Activated CD8-positive, alpha-beta T cell treated with anti-CD3 and anti-CD28 coated beads for 36 hours (primary cell): ENCODE measurements at places on chromosomes 2 and 18.

DNA sequence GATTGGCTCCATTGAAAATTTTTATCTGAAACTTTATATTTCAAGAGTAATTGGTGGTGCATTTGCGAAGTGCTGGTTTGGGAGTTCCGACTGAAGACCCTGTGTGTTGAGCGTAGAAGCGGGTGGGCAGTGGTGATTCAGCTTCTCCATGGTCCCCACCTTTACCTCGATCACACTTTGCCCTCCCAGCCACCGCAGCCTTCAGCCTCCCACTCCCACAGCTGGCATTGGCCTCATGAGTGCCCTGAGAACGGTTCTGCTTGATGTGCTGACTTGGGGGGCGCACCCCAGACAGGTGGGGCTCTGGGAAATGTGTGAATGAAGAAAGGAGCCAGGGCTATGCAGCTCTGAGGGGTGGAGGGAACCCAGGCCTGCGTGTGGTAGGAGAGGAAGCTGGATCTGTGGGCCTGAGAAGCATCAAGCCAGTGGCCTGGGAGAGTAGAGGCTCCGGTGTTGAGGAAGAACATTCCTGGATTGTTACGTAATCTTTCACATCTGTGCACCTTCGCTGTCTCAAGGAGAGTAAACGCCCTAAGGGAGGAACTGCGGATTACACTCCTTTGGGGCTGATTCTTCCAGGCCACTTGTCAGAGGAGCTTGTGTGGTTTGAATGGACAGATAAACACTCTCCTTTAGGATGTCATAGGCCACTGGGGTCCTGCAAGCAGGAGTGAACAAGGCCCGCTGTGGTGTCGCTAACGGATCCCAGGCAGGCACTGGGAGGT lies 83.8 kb downstream of the NPAS2 start:
- DNase-seq, result no peak

DNA sequence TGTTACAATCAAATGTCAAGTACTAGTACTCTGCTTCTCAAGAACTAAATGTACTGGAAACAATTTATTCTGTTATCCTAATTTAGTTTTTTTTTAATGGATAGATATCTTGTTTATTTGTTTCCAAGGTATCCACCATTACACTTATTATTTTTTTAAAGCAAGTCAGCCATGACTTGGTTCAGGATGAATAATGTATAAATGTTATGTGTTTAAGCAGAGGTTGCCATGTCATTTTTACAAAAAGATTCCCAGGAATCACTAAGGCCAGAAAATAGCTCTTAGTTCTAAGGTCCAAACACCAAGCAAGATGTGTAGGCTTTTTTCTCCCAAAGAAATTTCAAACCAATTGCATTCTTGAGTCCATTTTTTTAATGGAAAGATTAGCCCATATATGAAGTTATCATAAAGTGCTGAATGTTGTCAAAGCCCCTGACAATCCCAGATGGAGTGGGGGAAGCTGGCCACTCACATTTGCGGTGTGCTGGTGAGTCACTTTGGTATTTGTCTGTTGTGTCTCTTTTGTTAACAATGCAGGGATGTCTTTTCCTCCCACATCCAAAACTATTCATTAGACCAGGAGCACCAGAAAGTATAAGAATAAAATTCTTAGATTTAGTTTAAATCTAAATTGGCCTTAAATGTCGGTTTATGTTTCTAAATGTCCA lies 158.9 kb downstream of the COL6A3 start:
- DNase-seq, result no peak

- DNase-seq, result no peak
Measured at GRCh38 chr2:191231995-191232394, 13.2 kb upstream of the MYO1B start.

DNA sequence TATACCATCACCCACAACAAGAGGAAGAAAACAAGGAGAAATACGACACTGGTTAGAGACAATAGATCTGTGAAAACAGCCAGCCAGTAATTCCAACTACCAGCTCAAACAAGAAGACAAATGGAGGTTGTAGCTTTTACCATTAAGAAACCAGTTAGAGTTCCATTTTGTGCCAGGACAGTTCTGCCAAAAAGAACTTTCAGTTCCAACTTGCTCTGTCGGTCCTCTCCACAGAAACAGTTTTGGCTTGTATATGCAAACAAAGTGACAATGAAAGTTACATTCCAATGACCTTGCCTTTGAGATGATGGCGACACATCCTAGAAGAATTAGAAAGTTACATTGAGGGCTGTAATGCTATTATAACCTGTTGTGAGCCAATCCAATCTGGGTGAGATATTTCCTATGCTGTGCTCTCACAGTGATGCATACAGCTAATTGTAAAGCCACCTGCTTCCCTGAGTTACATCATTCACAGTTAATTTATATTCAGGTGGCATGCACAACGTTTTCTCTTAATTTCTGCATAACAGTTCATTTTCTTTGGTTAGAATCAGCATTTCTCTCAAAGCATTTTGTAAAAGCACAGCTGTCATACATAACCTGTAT lies 1378.4 kb upstream of the PIK3C3 start:
- DNase-seq, result no peak

DNA sequence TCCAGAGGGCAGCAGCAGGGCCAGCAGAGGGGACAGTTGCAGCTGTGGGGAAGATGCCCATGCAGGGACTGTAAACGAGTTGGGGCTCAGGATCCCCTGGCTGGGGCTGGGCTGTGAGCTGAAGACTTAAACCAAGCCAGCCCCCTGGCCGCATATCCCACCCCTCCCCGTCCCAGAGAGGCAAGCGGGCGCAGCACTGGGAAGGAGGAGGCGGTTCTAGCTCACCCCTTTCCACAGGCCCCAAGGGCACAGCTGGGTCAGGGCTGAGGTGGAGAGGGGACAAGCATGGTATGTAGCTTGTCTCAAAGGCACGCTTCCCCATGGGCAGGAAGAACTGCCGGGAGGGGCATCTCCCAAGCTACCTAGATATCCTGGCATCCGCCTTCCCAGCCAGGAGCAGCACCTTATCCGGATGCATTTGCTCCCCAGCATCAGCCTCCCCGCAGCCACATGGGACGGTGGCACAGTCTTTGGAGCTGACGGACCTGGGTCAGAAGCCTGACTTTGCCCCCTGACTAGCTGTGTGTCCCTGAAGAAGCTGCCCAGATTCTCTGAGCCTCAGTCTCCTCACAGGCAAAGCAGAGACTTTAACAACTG lies 75.9 kb downstream of the TFCP2L1 start:
- DNase-seq, result no peak

DNA sequence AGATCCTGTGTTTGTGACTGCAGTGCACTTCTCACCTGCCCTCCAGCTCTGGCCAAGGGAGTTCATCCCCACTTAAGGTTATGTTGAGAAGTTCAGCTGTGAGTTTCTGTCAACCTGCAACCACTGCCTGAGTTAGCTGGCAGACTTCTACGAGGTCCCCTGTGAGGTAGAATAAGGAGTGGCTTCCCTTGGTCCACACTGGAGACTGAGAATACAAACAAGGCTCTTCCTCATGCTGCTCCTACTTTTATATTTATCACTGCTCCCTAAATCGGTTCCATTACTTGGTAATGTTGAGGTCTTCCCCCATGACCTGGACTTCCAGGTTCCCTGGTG lies 353.2 kb upstream of the CWC22 start:
- no peak for DNase-seq

GRCh38 chr18:55818284-55818683 lies 230.3 kb upstream of the TCF4 start:
- DNase-seq, result no peak

DNA sequence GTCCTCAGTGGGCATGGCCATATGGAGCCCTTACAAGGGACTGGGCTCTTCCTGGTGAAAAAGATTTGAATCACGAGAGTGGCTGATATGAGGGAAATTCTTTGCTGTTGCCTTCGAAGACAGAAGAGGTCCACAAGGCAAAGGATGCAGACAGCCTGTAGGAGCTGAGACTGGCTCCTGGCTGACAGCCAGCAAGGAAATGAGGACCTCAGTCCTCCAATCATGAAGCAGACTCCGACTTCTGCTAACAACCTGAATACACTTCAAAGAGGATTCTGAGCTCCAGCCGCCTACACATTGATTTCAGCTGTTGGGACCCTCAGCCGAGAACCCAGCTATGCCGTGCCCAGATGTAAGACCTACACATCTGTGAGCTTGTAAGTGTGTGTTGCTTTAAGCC lies 3.0 kb upstream of the ST8SIA5 start:
- DNase-seq, result no peak

GRCh38 chr18:30985753-30986152 lies 56.8 kb downstream of the DSC3 start:
- no peak for DNase-seq

DNA sequence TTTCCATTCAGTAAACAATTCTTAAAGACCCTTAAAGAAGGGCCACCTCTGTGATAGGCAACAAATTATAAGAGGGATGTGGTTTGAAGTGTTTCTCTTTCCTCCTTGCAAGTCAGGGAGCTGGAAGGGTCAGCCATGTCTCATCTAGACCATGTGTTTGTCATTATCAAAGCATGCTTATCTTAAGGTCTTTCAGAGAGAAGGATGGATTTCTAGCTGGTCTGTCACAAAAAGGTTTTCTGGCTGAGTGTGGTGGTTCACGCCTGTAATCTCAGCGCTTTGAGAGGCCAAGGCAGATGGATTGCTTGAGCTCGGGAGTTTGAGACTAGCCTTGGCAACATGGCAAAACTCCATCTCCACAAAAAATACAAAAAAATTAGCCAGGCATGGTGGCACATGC lies 59.2 kb upstream of the PEX13 start:
- no peak for DNase-seq

DNA sequence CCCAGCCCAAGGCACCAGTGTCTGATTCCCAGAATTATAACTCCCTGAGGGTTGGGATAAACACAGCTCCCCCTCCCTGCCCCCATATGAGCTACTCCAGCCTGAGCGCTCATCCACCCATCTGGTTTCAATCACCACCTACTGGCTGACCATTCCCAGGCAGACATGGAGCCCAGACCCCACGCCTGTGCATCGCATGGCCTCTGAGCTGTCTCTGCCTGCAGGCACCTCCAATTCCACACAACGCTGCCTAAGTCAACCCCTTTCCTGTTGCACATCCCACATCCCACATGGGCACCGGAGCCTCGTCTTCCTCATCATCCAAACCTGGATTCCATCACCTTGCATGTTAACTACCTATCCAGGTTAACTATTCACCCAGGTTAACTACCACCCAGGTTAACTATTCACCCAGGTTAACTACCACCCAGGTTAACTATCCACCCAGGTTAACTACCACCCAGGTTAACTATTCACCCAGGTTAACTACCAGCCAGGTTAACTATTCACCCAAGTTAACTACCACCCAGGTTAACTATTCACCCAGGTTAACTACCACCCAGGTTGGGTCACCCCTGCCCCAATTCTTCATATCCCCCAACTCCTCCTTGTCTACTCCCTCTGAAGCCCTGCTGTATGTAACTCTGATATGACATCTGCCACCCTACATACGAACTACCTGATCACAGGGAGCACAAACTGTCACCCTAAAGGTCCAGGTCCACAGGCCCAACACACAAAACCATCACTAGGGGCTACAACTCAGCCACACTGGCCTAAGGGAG lies 47.8 kb downstream of the TEX51 start:
- no peak for DNase-seq

DNA sequence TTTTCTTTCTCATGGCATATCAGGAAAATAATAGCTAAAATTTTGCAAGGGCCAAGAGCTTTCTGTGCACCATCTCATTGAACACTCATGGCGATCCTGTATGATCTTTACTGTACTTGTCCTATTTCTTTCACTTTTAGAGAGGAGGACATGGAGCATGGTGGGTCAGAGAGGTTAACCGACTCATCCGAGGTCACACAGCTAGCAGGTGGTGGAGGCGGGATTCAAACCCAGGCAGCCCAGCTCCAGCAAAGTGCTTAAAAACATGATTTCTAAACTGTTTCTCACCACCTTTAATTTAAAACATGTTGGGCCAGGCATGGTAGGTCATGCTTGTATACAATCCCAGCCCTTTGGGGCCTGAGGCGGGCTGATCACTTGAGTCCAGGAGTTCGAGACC lies 6.4 kb downstream of the NGEF start:
- DNase-seq, result no peak
